ENCODE measurements at places on chromosomes 12 and 14. TPM values are rescaled to one million over a fixed set of nuclear protein-coding genes. Genes with fewer than 3 reads are reported as not detected.

The PROX2 gene
- not detected for total RNA-seq

The SYT1 gene
- total RNA-seq: not detected

The SERPINA9 gene
- total RNA-seq: not detected

The TTC6 gene
- total RNA-seq: not detected

The KLRB1 gene
- total RNA-seq: 6.1 TPM

The EFS gene
- total RNA-seq: not detected

The CYP46A1 gene
- 0.32 TPM for total RNA-seq

The FAM222A gene
- total RNA-seq: 0.24 TPM

The STON2 gene
- total RNA-seq: not detected

DNA sequence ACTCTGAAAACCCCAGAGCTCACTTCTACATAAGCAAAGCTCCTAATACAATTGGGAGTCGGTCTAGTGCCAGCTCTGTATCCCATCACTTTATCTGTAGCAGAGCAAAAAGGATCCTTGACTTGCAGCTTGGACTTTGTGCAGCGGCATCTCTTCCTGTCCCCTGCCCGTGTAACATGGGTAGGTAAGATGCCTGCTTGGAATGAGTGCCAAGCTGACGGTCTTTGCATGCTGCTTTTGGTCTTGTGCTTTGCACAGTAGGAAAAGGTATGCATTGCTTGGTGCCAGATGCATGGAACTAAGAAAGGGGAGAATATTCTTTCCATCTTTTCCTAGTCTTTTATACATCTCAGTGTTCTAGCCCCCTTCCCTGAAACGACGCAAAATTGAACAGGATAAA, 6.9 kb upstream of the PLEKHH1 start:
- no peak for DNase-seq

- DNase-seq: no peak
These were observed 30.8 kb downstream of the GALNT4 start for GRCh38 chr12:89493670-89494302.

- no peak for DNase-seq
These were observed 54.5 kb downstream of the C12orf75 start for GRCh38 chr12:105384916-105385535.

- DNase-seq: no peak
These were observed 88.0 kb upstream of the VASH1 start for GRCh38 chr14:76673261-76673660.

DNA sequence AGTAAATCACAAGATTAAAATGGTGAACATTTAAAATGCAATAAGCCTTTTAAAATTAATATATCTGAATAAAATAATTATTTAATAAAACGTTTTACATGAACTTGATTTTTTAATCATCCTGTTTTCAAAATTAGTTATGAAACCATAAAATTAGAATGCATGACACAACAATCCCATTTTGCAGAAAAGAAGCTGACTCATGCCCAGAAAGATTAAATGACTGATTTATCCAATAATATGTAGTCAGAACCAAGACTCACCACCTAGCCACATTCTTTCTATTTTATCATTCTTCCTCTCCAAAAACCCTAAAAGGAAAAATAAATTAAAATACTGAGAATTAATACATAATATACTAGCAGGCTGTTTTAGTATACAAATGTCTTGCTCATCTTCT, 83.0 kb upstream of the LGR5 start:
- no peak for DNase-seq

DNA sequence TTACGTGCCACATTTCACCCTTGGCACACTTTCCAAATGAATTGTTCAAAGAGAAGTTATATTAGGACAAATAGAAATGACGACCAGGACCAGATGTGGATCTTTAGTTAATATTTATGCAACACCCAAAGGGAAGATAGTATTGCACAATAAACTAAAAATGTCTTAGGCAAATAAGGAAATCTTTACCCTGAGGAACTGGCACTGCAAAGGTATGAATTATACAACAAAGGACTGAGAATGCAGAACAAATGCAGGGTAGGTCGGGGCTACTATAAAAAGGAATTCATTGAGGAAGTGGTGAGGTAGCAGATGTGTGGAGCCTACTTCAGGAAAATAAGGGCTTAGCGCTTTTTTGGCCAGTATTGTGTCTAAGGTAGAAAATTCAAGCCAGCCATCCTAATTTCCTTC, 3.9 kb upstream of the TMTC2 start:
- no peak for DNase-seq

DNA sequence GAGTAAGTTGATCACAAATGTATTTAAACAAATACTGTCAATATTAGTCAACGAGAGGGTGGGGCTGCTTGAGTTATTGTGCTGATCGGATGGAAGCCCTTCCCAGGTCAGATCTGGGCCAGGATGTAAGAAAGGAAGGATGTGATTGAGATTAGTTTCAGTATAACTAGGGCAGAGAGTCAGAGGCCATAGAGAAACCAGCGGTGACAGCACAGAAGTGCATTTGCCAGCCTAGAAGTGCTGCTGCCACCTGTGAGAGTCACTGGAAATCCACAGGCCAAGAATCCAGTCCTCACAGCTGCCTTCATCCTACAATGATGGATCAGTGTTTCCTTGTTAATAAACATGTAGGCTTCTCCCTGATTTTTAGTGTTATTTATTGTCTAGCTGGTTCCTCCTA, 9.8 kb upstream of the FERMT2 start:
- no peak for DNase-seq

GRCh38 chr12:108207791-108208730, 79.0 kb downstream of the WSCD2 start:
- DNase-seq: no peak

DNA sequence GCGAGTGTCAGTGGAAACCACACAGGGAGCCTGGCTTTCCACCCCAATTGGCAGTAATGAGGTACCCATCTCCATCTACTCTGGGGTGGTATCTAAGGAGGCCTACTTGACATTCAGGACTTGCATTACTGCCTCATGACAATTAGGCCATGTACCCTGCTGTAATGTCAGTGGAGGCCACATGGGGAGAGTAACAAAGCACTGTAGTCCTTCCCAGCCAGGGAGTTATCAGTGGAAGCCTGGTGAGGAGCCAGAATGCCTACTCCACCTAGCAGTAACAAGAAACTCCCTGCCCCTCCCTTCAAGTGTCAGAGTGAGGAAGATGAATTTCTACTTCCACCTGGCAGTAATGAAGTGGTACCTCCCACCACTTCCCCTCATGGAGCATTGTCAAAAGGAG, 12.5 kb downstream of the TIMM9 start:
- DNase-seq: no peak

- no peak for DNase-seq
These were observed 214.8 kb upstream of the ALG10B start for GRCh38 chr12:38101753-38102152.

DNA sequence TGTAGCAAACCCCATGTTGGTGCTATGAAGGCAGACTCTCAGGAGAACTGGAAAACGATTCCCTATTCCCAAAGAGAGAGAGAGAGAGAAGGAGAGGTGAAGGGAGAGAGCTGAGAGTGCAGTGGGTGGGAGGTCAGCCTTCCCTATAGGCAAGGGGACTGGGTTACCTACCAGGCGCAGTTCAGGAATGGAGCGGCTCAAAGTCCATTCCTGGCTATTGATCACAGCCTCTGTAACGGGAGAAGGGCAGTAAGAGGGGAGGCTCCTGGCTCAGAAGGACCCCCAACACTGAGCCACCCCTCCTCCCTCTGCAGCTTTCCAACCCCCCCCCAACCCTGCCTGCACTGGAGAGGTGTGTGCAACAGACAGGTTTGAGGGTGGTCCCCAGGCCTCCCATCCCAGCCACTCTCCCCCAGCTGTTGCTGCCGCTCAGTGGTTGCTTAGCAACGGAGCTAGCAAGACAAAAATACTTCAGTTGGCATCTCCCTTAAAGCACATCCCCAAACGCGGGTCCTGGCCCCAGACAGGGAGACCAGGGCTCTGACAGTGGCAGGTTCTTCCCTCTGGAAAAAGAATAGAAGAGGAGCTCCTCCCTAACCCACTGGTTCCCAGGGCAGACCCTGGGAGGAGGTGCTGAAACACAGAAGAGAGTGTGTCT, 3.2 kb downstream of the AGAP2 start:
- DNase-seq: no peak

- no peak for DNase-seq
These were observed 10.1 kb upstream of the DLGAP5 start for GRCh38 chr14:55201219-55202101.

DNA sequence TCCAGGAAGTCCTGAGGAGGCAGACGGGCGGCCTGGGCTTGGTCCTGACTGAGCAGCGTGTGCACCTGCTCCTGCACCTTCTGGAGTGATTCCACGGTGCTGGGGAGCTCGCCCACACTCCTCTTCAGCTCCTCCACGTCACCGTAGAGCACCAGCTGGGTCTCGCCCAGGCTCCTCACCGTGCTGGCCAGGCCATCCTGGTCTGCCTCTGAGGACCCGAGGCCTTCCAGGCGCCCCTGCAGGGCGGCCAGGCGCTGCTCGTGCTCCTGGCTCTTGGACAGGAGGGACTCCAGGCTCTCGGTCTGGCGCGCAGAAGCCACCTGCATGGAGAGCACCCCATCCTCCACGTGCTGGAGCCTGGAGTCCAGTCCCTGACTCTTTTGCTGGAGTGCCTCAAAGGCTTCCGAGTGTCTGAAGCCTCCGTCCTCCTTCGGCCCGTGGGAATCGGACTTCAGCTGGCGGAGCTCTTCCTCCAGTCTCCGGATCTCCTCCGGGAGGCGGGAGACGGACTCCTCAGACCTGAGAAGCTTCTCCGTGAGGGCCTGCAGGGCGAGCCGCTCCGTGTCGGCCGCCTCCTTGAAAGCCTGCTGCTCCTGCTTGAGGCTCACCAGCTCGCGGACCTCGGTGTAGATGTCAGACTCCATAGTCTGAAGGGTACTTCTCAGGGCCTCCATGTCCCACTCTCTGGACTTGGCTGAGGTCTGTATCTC, 8.4 kb downstream of the CKAP4 start:
- DNase-seq: no peak

- DNase-seq: no peak
These were observed 6.4 kb upstream of the TBPL2 start for GRCh38 chr14:55446833-55447232.

GRCh38 chr12:38056701-38057689, 259.6 kb upstream of the ALG10B start:
- DNase-seq: no peak

GRCh38 chr14:76121089-76121748, 30.5 kb upstream of the GPATCH2L start:
- no peak for DNase-seq

DNA sequence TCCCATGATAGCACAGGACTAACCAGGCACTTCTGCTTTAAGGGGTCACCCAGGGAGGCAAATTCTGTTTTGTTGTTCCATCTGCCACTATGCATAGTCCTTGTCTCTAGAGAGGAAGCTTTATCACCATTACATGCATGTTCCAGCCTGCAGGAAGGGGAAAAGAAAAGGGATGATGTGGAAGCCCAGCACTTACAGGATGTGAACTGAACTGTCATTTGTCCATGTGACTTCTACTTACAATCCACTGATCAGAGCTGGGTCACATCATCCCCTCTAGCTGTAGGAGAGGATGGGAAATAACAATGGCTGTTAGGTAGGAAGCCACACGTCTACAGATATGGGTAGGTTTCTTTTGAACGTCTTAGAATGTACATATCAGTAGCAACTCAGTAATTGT, 203.1 kb downstream of the PTPRO start:
- no peak for DNase-seq

GRCh38 chr14:23209651-23210423, 26.4 kb upstream of the SLC7A8 start:
- DNase-seq: no peak

All from naive thymus-derived CD4-positive, alpha-beta T cell (primary cell).